AML-193 (cell line): ENCODE measurements at places on chromosomes 2 and 18.

- DNase-seq: no peak
Measured at GRCh38 chr18:25364732-25365131, 12.8 kb upstream of the ZNF521 start.

- no peak for DNase-seq
Measured at GRCh38 chr18:41226186-41226585, 728.8 kb upstream of the PIK3C3 start.

- DNase-seq: peak; percentile 55
Measured at GRCh38 chr18:63376538-63376937, 9.5 kb upstream of the KDSR start.

DNA sequence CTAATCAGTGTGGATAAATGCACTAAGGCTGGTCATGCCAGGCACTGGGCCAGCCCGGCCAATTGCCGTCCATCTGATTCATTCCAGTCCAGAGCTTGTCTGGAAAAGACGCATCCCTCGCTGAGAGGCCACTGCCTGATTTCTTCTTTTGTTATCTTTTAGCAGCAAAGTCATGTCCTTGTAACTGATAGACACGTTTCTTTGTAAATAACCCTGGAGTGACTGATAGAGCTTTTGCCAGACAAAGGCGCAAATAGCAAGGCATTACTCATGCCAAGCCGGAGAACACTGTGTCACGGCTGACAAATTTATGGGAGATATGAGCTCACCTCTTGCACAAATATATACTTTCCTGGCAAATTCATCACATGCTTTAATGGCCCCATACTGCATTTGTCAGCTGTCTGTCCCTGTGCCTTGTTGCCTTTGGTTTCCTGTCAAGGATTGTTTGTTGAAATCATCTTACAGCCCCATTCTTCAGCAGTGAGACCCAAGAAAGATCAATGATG, 164.4 kb downstream of the ETAA1 start:
- DNase-seq: no peak

GRCh38 chr2:133541797-133542196, 26.5 kb downstream of the NCKAP5 start:
- DNase-seq: no peak

DNA sequence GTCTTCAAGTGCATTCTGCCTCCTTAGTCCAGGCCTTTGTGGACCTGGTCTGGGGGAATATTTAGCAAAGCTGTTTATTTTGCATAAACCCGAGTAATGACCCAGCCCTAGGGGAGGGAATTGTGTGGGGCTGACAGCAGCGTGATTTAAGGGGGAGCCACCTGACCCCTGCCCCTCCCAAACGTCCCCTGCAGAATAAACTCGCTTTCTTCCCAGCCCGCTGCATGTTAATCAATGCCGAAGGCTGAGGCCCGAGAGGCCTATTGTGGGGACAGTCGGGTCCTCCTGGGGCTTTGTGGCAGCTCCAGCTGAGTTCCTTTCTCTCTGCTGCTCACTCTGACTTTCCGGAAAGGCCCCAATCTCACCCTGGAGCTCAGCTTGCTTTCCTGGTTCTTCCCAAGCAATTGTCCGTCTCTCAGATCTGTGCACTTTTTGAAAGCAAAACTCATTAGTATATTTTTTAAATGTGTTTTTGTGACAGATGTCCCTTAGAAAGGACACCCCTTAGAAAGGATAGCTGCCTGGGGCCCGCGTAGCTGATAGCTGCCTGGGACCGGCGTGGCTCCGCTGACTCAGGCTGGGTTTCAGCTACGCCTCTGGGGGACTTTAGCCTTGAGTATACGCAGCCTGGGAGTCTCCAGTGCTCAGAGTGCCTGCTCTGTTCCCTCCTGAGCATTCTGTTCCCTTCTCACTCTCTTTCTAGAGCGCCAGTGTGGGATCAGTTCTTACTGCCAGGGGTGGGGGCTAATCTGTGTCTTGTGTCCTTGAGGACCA, 158.3 kb downstream of the GLI2 start:
- no peak for DNase-seq

- no peak for DNase-seq
Measured at GRCh38 chr2:54605836-54606235, 117.6 kb upstream of the EML6 start.

DNA sequence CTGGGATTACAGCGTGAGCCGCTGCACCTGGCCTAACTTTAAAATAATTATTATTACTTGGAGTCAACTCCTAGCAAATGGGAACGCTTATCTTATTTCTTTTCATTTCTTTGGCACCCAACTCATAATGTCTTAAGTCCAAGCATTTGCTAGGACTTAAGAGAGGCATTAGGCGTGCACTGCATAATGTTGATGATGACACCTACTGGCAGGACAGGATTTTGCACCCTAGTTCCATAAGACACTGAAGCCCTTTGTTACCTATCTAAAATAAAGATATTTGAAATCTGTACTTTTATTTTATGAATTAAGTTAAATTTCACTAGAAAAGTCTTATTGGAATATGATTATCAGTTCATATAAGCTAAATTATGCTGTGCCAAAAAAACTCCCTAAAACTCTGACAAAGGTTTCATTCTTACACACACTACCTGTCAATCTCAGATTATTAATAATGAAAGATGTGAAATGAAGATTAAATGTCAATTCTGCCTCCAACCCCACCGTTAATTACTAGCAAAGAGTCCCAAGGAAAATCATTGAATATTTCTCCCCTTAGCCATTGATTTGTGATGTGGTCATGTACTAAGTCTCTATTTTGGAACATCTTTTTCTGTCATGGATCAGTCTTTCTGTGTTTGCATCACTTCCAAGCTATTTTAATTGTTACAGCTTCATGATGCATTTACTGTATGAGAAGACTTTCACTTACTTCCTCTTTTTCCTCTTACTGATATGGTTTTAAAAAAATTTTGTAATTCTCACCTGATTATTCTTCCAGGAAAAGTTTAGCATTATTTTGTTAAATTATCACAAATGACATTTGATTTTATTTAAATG, 12.7 kb upstream of the CDH2 start:
- peak; percentile 34 for DNase-seq

DNA sequence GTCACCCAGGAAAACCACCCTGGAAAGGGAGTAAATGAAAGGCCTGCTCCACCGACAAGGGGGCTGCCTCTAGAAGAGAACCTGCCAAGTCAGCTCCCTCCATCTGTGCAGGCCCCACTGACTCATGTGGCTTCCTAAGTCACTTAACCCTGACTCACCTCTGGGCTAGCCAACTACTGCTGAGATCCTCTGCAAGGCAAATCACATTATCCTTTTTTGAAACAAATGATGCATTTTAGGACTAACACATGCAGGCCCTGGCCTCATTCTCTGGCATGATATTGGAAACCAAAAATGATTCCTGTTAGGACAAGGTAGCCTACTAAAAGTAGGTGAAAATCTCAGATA, 474.6 kb downstream of the EPHA4 start:
- DNase-seq: no peak

- no peak for DNase-seq
Measured at GRCh38 chr2:46564350-46564749, 85.0 kb downstream of the TMEM247 start.

- no peak for DNase-seq
Measured at GRCh38 chr18:389658-390357, 110.7 kb downstream of the COLEC12 start.

DNA sequence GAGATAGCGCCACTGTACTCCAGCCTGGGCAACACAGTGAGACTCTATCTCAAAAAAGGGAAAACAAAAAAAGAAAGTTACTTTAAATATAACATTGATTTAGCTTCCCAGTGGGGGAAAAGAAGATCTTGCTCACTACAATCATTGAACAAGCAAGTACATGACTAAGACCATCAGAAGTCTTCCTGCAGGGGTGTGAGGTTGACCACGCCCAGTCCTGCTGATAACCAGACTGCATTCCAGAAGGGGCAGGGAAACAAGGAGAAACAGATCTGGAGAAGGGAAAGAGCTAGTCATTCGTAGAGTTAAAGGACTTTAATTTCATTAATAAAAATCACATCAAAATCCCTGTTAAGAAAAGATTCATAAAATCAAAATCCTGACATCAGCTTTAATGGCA, 77.5 kb downstream of the EPHA4 start:
- DNase-seq: no peak

- no peak for DNase-seq
Measured at GRCh38 chr2:197487385-197487784, 12.3 kb downstream of the HSPD1 start.

- DNase-seq: no peak
Measured at GRCh38 chr2:179250095-179250494, 14.5 kb downstream of the SESTD1 start.
